ENCODE measurements at places on chromosomes 3 and 15. TPM values are rescaled to one million over a fixed set of nuclear protein-coding genes. Genes with fewer than 3 reads are reported as not detected.
A peak's percentile ranks its signal among the peaks of the same experiment; 100 is the strongest.

The TMEM158 gene
- total RNA-seq: not detected

The XYLB gene
- total RNA-seq: 2.6 TPM

DNA sequence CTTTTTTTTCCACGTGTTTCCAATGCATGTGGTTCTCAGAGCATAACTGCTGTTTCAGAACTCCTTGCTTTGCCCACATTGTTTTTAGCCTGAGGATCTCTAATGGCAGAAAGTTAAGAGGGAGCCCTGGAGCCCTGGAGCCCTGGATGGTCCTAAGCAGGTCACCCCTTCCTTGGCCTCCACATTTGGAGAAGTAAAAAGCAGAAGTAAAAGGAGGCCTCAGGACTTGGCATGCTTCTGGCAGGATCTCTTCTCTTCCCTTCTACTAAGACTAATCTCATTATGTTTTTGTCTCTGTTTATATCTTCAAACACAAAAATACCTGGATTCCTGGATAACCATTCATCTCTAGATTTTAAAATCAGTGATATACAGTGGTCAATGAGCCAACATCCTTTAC, 50.1 kb downstream of the P2RY1 start:
- H3K4me3 ChIP-seq: no peak overlapping the region
- H3K36me3 ChIP-seq: no peaks in the 10 kb centered on the region
- H3K4me1 ChIP-seq: no peaks in the 10 kb centered on the region
- H3K27ac ChIP-seq: no peak overlapping the region

GRCh38 chr3:1515882-1516281, 423.1 kb downstream of the CNTN6 start:
- no peaks in the 10 kb centered on the region for H3K36me3 ChIP-seq
- DNase-seq: no peak
- no peaks in the 10 kb centered on the region for H3K27me3 ChIP-seq
- no peaks in the 10 kb centered on the region for H3K4me1 ChIP-seq
- H3K4me3 ChIP-seq: no peak overlapping the region
- no peak overlapping the region for H3K27ac ChIP-seq

DNA sequence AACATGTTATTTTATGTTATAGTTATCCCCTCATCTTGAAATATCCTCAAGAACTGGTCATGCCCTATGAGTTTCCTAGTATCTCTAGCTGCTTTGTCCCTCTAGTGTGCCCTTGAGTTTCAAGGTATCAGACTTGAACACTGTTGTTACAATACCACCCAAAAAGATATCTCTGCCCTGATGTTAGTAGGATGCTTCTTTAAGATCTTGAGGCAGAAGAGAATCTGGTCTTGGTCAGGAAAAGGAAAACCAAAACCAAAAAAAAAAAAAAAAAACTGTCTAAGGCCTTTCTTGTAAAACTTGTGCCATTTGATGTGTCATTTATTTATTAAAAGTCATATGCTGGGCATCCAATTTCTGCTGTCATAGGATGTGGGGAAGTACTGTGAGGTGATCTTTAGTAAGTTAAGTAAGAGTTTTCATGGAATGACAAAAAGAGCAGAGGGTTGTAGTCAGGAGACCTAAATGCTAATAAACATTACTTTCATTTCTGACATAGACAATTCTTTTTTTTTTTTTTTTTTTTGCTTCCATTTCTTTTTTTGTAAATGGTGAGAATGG, 229.7 kb downstream of the NECTIN3 start:
- peaks cover 9% of the 10 kb centered on the region for H3K36me3 ChIP-seq
- H3K27ac ChIP-seq: peak overlapping the region; percentile 71
- no peak for DNase-seq

GRCh38 chr3:55491296-55491816, 4.2 kb upstream of the WNT5A start:
- H3K4me1 ChIP-seq: peaks cover 18% of the 10 kb centered on the region
- no peak overlapping the region for H3K27ac ChIP-seq
- DNase-seq: no peak

DNA sequence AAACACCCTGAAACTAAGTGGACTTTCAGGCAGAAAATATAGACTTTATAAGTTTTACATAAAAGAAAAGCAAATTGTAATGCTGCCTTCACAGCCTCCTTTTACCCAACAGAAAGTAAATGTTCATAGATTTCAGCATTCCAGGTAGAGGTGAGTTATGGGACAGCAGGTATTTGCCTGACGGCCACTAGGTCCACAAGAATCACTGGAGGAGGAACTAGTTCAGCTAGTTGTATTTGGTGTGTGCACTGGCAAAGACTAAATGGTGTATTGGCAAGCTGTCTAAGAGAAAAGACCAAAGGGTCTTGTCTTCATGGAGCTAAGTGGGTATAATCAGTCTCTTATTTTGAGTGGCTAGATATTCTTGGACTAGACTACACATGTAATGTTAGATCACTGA, 34.2 kb downstream of the ZNF654 start:
- peaks cover 67% of the 10 kb centered on the region for H3K36me3 ChIP-seq
- H3K4me1 ChIP-seq: peaks cover 7% of the 10 kb centered on the region
- no peak overlapping the region for H3K27ac ChIP-seq
- no peak for DNase-seq
- H3K4me3 ChIP-seq: no peak overlapping the region

DNA sequence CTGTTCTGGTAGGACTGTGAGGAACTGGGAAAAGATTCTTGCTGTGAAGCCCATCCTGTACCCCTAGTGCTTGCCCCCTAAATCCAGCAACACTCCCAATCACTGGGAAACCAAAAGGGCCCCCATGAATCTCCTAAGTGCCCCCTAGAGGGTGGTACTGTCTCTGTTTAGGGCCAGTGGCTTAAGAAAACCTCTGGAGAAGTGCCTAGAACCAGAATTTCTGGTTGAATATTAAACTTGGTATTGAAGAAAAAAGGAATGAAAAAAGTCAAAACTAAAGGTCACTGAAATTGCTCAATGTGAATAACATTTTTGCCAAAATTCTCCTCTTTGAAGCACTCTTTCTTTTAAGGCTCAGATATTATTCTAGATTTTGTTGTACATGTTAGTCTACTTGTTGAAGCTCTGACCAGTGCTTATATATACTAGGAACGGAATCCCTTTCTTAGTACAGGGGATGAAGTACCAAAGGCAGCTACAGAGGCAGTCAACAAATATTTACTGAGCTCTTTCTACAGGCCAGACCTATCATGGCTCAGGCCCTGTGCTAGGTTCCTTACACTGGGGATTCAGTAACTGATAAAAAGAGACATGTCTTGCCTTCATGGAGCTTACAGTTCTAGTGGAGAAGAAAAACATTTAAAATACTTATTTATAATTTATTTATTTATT, 138.8 kb downstream of the MYLK start:
- no peak overlapping the region for H3K4me3 ChIP-seq
- no peak overlapping the region for H3K27ac ChIP-seq
- no peak for DNase-seq
- no peaks in the 10 kb centered on the region for H3K4me1 ChIP-seq

GRCh38 chr3:194588741-194589140, 44.5 kb downstream of the TMEM44 start:
- H3K4me1 ChIP-seq: peaks cover 16% of the 10 kb centered on the region
- H3K36me3 ChIP-seq: peaks cover 17% of the 10 kb centered on the region
- H3K27ac ChIP-seq: no peak overlapping the region

GRCh38 chr15:52421029-52421428, 107.7 kb downstream of the MYO5A start:
- H3K4me1 ChIP-seq: peaks cover 12% of the 10 kb centered on the region
- H3K27ac ChIP-seq: no peak overlapping the region
- no peak overlapping the region for H3K4me3 ChIP-seq
- no peak for DNase-seq

DNA sequence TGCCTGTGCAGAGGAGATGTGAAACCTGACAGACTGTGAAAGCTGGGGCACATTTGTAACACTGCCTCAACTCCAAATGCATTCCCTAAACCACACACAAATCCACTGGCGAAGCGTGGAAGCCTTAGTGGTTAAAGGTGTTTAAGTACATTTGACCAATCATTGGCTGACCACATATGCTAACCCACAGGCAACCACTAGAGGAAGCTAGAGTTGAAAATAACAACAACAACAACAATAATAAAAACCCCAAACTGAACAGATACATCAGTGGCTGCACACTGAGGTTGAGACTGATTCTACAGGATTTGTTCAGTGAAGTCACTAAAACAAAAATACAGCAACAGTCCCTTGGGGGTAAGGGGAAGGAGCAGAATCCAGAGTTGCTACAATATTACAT, 129.7 kb downstream of the TJP1 start:
- H3K36me3 ChIP-seq: no peaks in the 10 kb centered on the region
- no peak overlapping the region for H3K4me3 ChIP-seq
- H3K27me3 ChIP-seq: peaks cover 9% of the 10 kb centered on the region
- DNase-seq: no peak

All from activated naive CD8-positive, alpha-beta T cell treated with anti-CD3 and anti-CD28 coated beads, Interleukin-2, amount 10 ng/mL, durations not matched to agents 7 days and 5 days (primary cell).